ENCODE measurements at places on chromosomes 5 and 9.

GRCh38 chr9:133727277-133727875 is 10.8 kb downstream of the SARDH start:
- no peak for DNase-seq

DNA sequence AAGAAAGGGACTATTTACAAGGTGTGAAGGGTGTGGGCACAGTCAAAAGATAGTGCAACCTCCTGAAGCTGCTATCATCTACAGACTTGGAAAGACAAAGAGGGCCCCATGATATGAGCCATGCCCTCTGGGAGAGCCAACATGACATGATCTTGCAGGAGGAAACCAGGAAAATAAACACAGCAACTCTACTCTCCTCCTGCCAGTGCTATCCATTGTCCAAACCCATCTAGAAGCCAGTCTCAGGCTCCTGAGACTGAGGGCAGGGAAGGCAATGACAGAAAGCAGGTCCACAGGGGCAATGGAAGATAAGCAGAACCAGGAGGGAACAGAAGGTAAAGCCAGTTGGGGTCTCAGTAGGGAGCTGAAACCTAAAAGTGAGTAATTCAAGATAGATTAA is 37.1 kb downstream of the PLPP1 start:
- no peak for DNase-seq

- no peak for DNase-seq
Measured at GRCh38 chr9:111832449-111832848, 37.7 kb upstream of the SHOC1 start.

- DNase-seq = no peak
Measured at GRCh38 chr9:114417511-114417910, 29.7 kb upstream of the AKNA start.

GRCh38 chr5:147956842-147957223 is 50.5 kb upstream of the C5orf46 start:
- no peak for DNase-seq

- DNase-seq = no peak
Measured at GRCh38 chr9:129410226-129410625, 210.7 kb downstream of the C9orf50 start.

DNA sequence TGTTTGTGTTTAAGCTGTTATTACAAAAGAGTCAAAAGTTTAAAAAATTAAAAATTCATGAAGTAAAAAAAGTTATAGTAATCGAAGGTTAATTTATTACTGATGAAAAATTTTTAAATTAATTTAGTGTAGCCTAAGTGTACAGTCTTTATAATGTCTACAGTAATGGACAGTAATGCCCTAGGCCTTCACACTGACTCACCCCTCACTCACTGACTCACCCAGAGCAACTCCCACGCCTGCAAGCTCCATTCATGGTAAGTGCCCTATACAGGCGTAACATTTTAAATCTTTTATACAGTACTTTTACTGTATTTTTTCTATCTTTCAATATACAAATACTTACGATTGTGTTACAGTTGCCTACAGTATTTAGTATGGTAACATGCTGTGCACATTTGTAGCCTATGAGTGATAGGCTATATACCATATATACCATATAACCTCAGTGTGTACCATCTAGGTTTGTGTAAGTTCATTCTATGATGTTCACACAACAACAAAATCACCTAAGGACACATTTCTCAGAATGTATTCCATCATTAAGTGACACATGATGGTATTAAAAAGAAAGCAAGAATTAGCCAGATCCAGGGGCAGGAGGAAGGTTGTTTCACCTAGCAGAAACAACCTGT is 40.1 kb downstream of the DCAF10 start:
- no peak for DNase-seq

DNA sequence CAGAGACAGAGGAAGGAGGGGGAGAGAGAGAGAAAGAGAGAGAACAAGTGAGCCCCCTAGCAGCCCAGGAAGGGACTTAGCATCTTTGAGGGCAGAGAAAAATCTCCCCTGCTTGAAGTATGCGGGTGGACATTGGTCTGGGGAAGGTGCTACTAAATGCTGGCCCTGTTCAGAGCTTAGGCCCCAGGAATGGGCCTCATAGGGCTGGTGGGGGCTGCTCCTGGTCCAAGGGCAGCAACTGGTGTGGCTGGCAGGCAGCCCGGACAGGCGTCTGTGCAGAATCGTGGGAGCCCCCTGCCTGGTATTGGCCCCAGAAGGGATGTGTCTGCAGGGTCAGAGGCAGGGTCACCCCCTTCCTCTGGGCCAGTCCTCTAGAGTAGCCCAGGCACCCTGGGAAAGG is 47.8 kb upstream of the SUSD3 start:
- DNase-seq = no peak

DNA sequence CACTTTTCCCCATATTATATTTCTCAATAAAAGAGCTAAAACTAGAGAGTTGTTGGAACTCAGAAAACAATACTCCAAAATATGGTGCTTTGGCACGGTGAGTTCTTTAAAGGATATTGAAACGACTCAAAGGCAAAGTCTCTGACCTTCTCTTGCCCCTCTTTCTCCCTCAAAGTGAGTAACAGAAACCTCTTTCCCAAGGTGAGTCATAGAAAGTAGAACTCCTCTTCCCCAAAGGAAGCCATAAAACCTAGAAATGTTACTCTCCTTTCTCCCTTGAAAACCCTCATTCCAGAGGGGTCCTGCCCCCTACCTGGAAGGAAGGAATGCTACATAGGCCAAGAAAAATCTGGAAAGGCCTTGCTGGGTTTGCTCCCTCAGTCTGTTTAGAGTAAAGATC is 47.5 kb downstream of the RAPGEF6 start:
- no peak for DNase-seq

DNA sequence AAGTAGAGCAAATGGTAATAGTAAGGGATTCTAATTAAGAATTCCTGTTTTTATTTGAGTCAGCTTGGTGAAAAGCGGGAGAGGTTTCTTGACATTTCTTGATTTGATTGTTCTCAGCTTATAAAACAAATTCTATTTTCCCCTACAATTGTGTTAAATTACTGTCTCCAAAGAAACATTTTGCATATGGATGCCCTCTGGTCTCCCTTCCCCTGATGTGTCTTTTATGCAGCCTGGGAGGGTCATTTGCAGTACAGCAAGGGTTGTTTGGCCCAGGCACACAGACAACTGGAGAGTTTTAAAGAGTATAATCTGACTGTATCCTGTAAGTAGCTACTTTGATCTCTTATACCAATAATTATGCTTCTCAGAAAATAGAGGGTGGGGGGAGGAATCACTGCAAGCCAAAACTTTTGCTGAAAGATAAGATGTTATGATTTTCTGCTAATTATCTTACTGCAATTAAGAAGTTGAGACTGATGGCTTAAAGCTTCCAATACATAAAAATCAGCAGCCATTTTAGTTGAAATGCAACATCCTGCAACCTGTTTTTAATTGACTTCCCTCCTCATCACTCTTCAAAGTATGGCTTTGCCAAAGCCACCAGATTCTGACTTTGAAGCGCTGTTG is 204.1 kb upstream of the SEMA6A start:
- no peak for DNase-seq

DNA sequence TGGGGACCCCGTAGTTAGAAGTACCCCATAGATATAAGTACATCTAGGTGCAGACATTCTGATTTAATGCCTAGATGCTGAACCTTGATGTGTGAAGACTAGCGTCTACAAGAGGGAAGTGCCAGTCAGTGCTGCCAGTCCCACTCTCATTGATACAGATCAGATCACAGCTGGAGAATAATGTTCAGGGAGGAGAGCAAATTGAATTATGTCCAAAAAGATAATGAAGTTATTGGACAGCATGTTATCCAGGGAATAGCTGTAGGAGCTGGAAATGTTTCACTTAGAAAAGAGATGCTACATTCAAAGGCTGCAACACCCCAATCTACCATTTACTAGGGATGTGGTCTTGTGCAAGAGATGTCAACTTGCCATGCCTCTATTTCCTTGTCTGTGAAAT is 15.9 kb upstream of the RNF183 start:
- no peak for DNase-seq

DNA sequence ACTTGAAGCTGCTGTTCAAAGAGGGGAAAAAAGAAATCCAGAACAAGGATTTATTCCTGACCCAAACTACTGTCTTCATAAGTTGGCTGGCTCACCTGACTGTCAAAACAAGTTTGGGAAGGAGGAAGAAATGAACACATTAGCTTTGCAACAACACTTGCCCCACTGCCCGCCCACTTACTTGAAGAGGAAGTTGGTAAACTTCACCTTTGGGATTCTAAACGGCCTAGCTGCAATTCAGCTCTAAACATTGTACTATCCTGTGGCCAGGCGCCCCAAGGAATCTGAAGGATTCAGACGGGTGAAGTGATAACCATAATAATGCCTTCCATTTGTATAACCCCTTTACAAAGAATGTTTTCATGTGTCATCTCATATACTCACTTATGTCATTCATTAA is 199.4 kb downstream of the ARRDC3 start:
- no peak for DNase-seq

- DNase-seq = no peak
Measured at GRCh38 chr5:54611290-54611951, 93.9 kb downstream of the SNX18 start.

DNA sequence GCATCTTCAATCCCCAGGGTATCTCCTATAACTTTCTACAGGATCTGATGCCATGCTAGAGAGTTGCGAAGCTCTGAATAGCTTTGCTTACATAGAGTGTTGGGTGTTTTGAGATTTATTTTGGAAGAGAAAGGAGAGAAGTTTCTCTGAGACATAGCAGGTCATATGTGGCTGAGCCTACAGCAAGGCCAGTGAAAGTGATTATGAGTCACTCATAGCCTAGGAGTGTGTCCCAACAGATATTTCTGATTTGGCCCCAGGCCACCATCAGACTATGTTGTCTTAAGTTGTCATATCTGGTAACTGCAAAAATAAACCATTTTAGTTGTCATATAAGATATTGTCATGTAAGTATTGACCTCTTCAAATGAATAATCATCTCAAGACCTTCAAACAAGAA is 132.0 kb upstream of the RAI14 start:
- no peak for DNase-seq

- no peak for DNase-seq
Measured at GRCh38 chr5:137995077-137995748, 37.7 kb downstream of the FAM13B start.

DNA sequence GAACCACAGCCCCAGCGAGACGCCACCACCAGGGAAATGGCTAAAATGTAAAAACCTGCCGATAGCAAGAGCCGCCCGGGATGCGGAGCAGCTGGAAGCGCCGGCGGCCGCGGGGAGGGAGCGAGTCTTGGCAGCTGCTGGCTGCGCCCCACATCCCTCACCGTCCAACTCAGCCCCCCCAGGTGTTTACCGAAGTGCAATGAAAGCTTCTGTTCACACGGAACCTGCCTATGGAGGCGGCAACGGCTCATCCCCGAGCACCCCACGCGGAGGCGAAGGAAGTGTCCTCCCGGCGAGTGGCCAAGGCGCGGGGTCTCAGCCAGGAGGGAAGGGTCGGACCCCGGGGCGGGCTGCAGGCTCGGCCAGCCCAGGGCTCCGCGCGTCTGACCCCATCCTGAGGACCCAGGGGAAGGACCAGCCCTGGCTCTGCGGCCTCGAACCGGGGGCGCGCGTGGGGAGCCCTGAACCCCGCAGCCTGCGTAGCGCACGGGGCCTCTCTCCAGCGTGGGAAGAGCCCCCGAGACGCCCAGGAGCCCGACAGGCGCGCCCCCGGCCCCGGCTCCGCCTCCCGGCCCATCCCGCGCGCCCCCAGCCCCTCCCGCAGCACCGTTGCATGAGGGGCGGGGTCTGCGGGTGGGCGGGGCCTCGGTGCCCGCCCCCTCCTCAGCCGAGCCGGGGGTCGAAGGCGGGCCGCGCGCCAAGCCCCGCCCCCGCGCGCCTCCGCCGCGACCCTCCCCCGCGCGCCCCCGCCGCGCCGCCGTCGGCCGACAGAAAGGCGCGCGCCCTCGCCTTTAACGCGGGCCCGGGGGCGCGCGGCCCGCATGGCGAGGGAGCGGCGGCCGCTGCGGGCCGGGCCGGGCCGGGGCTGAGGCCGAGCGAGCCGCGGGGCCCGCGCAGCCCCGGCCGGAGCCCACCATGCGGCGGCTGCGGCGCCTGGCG is at the start of gene DIPK1B:
Gene DIPK1B, plus strand, starts transcription at position 822 of the 939 bp plus-strand sequence. Its CDS starts 94 bp downstream, at position 916.
- DNase-seq = no peak

GRCh38 chr5:142866563-142867275 is 96.5 kb downstream of the ARHGAP26 start:
- no peak for DNase-seq

GRCh38 chr5:138660051-138660572 is 84.9 kb upstream of the HSPA9 start:
- DNase-seq = no peak

GRCh38 chr5:14090290-14090689 is 52.9 kb upstream of the TRIO start:
- DNase-seq = no peak

- no peak for DNase-seq
Measured at GRCh38 chr5:142871363-142872193, 101.4 kb downstream of the ARHGAP26 start.

GRCh38 chr9:122097679-122098315 is 4.7 kb upstream of the TTLL11 start:
- DNase-seq = no peak

DNA sequence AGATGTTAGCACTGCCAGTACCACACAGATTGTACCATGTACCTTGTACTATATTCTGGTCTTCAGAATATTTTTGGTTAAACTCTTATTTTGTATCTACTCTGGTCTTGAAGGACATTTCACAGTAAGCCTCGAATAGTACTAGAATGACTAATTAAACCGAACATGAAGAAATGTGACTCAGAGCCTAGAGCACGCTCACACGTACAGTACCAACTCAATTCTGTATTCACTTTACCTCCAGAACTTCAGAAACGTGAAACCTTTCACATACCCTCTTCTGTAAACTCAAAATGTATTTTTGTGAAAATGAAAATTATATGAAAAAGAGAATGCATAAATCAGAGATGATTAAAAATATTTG is 112.8 kb downstream of the MVB12B start:
- no peak for DNase-seq

- DNase-seq = no peak
Measured at GRCh38 chr5:54620141-54620933, 102.8 kb downstream of the SNX18 start.

DNA sequence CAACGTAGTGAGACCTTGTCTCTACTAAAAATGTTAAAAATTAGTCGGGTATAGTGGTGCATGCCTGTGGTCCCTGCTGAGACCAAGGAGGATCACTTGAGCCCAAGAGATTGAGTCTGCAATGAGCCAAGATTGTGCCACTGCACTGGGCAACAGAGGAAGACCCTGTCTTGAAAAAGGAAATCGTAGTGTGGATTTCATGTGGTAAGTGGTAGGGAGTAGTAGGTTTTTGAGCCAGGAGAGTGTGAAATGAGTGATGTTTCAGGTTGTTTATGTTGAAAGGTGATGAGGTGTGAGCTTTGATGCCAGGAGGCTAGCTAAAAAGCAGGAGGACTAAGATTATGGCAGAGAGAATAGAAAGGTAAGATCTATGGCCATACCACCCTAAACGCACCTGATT is 5.9 kb downstream of the MATR3 start:
- no peak for DNase-seq

- DNase-seq = no peak
Measured at GRCh38 chr9:116144038-116144437, 9.6 kb upstream of the PAPPA start.
